Left renal pelvis (tissue), 4 donors: ENCODE measurements at places on chromosomes 3 and 15. TPM values are rescaled to one million over a fixed set of nuclear protein-coding genes. Genes with fewer than 3 reads are reported as not detected.

DNA sequence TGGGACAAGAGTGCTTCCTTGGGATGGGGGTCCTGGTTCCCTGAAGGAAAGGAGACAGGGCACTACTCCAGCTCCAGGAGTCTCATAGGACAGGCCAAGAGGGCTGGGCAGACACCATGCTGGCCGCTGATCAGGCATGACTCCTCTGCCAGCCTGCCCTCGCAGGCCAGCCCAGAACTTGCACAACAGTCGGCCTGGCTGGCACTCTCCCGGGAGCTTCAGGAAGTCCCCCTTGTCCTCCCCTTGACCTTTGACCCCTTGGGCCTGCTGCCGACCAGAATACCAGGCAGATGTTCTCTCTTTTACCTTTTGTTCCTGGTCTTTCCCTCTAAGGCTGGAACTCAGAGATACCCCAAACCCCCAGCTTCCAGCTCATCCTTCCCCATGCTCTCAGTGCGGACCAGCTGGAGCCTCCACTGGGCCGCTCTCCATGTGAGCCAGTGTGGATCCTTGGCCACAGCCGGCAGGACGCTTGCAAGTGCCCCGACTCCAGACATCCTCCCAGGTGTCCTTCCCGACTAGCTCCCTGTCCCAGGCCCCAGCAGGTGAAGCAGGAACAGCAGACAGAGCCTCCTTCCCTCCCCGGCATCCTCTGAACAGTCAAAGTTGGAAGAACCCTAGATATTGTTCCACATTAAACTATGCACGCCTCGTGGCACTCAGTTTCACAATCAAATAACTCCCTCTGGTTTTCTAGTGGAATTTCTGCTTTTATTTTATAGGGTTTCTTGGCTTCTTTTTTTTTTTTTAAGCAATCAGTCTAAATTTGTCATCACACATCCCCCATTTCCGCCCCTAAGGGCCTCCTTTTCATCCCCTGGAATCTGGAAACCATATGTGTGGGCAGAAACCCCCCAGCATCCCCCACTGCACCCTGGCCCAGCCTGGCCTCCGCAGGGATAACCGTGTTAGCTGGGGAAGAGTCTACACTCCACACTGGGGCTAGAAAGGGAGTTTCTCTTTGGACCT is 15.7 kb downstream of the VPS18 start:
- no peak for DNase-seq

GRCh38 chr15:84749111-84749991 is 959 bp downstream of the ZNF592 start:
- no peak for DNase-seq

- DNase-seq = no peak
These were observed 38.4 kb downstream of the CMC1 start for GRCh38 chr3:28279770-28280169.

GRCh38 chr3:122057671-122058070 is 2.5 kb downstream of the CD86 start:
- DNase-seq = no peak

- no peak for DNase-seq
These were observed 1.5 kb downstream of the UQCC5 start for GRCh38 chr3:52537726-52538421.

GRCh38 chr3:171116365-171116764 is 89.8 kb upstream of the SLC2A2 start:
- no peak for DNase-seq

DNA sequence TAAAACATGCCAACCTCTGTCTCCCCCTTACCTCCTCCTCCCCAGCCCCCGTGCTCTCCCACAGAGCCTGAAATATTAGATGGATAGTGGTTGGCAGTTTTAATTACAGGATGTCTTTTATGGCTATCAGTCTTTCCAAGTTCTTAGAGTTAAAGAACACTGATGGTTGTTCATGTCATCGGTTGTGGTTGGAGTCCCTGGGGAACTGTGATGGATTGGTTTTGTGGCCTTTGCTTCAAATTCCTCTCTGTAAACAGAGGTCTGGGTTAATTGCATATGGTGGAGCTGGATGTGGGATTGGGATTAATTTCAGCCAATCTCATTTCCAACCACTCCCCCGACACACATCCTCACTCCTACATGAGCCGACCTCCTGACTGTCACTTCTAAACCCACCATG is 164.5 kb upstream of the PROK2 start:
- DNase-seq = no peak

DNA sequence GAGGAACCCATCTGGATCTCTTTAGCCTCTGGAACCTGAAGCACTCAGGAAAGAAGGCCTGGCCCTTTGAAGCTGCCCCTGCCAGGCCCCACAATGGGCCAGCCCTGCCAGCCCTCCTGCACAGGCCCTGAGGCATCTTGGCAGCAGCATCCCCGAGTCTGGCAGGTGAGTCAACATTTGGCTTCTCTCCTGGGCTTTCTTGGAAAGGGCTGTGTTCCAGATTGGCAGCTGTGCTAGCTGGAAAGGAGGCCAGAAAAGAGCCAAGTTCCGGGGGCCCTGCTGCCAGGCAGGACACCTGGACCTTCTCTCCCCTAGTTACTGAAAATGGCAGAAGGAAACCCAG is 187.2 kb downstream of the SHQ1 start:
- no peak for DNase-seq

GRCh38 chr3:42900226-42901072 is 5.5 kb upstream of the ZNF662 start:
- DNase-seq = no peak

- no peak for DNase-seq
These were observed 120.2 kb downstream of the CNTN4 start for GRCh38 chr3:2218816-2219215.

GRCh38 chr3:136678981-136679380 is 73.2 kb downstream of the STAG1 start:
- no peak for DNase-seq

GRCh38 chr3:158991146-158991705 is 189.4 kb downstream of the MFSD1 start:
- no peak for DNase-seq

- DNase-seq = no peak
These were observed 222.1 kb upstream of the LMCD1 start for GRCh38 chr3:8279476-8279875.

GRCh38 chr3:117439812-117440211 is 730.2 kb downstream of the TUSC7 start:
- DNase-seq = no peak

DNA sequence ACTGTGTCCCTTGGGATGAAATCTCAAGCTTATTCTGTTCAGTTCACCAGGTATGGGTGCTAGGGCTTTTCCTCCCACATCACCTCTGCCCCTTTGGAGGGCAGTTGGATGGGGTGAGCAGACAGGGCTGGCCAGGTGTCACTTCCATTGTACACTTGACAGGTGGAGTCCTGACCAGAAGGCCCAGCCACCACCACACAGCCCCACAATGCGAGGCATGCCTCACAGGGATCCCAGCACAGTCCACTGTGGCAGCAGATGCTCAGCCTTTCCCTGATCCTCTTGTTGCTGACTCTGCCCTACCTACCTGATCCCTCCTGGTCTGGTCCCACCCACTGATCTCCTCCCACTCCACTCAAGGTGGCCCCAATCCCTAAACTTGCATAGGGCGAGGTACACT is 88.2 kb downstream of the ANP32A start:
- DNase-seq = no peak

DNA sequence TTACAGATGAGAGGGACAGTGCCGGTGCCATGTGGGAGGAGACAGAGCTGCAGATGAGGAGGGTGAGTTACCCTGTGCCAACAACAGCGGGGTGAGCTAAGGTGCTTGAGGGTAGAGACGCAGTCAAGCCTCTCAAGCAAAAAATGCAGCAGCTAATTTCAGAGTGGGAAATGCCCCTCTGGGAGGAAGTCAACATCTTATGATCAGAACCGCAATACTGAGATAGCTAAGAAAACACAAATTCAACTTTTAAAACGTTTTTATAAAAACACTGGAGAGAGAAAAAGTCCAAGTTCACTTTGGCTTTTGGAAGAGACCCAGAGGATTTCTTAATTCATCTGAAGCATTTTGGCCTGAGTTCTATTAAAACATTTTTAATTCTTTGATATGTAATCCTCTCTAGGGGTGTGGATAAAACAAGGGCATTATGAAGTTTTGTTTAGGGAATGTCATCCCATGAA is 319.2 kb downstream of the SLC9A9 start:
- DNase-seq = no peak

DNA sequence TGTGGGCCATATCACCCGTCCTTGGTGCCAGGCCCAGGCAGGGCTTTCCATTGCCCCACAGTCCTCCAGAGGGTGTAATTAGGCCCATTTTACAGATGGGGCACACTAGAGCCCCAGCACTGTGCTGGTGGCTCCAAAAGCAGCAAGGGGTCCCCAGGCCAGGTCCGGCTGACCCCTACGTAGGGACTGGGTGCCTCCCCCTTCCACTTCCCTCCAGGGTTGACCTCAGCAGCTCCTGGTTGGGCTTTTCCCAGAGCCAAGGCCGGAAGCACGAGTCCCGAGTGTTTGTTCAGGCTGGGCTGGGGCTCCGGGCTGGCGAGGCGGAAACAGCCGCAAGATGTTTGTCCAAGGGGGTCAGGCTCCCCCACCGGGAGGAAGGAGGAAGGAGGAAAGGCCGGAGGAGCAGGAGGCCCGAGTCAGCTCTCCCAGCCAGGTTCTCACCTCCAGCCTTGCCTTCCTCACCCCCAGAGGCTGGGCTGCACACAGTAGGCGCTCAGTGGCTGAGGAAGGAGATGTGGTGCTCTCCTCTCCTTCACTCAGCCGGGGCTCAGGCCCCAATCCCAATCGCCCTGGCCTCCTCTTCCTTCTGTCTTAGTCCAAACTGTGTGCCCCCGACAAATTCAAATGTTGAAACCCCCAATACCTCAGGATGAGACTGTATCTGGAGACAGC is 17.1 kb upstream of the PLXND1 start:
- DNase-seq = no peak

DNA sequence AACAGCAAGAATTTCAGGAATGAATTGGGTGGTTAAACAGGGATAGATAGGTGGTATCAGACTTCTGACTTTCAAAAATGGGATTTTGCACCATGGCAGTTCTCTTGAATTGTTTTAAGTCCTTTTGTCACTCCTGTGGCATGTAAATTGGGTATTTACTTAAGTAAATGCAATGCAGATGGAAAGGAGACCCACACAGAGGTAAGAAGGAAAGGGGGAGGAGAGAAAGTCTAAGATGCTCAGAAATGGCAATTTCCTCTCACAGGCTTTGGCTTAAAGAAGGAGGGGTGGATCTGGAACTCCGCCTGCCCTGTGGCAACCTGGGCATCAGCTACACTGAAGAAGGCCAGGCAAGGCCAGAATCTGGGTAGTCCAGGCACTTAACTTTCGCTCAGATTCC is 197.1 kb upstream of the UBE2E1 start:
- no peak for DNase-seq

- no peak for DNase-seq
These were observed 28.6 kb downstream of the SLC27A2 start for GRCh38 chr15:50210462-50211157.

DNA sequence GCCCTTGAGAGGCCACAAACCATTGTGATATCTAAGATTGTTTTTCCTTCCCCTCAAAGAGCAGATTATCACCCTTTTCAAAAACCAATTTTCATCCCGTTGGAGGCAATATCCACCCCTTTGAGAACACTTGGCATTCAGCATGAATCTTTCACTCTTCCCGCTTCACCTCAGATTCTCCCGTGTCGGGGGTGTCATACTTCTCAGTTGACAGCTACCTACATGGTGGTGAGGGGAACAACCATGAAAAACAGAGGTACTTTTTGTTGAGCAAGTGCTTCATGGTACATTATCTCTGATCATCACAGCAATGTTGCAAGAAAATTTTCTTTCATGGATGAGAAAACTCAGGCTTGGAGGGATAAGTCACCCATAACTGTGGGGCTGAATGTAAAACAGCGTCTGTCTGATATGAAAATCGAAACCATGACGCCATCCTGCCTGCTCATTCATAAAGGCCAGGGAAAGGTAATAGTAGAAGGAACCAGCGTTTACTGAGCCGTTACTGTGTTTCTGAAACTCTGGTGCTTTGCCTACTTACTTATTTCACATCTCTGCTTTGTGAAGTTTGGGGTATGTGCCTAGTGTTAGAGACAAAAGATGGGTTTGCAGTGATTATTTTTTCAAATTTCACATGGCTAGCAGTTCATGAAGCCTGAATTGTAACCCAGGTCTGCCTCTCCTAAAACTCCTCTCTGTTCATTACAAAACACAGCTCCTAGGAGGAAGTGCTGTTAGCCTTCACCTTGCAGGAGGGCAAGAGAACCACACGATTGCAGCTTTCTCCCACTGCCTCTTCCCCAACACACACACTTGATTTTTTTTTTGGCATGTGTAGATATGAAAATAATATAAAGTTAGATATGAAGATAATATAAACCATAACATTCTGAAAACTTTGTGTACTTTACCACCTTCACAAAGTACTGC is 35.4 kb downstream of the SV2B start:
- DNase-seq = no peak

DNA sequence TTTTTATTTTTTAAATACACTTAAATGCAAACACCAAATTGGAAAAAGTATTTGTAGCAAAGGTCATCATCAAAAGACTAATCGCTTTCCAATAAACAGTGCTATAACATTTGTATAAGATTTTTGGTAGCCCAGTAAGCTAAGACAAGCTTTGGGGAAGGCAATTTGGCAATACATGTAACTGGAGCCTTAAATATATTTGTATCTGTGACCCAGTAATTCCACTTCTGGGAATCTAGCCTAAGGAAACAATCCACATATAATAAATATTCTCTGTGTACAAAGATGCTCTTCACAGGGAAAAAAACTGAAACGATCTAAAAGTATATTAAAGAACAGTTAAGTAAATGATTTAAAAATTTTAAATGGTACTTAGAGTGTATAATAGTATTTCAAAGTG is 65.5 kb upstream of the TJP1 start:
- DNase-seq = no peak

GRCh38 chr3:2525968-2526367 is 427.3 kb downstream of the CNTN4 start:
- DNase-seq = no peak

DNA sequence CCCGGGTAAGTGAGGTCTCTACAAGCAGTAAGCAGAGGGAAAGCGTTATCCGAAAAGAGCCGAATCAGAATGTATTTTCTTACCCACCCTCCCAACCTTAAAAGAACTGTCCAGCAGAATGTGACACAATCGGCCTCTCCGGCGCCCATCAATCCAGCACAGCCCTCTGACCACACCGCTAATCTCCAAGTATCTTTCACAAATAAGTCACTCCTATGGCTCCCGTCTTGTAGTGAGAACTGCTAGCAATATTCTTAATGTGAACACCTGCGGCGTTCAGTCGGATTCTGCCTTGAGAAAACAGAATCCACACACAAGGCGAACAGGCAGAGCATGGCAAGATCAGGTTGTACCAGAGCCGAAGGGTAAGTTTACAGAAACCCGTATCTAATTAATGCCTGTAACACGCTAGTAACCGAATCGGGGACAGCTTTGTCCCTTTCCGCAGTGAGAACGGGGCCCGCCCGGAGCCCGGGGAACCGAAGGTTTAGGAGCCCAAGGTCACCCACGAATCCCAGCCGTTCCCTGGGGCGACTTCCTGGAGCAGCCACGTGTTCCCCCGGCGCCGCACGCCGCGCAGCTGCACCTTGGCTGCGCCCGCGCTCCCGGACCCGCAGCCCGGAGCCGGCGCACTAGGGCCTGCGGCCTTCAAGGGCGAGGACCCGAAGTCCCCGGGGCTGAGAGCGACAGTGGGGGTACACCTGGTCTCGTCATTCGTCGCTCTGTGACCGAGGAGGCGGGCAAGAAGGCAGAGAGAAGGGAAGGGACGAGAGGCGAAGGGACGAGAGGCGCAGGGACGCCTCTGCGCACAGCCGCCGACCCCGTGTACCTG is 672 bp downstream of the TFRC start:
- no peak for DNase-seq

Gene TMEM108
- polyA plus RNA-seq = 3.0 TPM
